Foreskin keratinocyte (primary cell): ENCODE measurements at places on chromosomes 2 and 18.

GRCh38 chr18:23405636-23406035, 47.5 kb upstream of the RIOK3 start:
- no peak for DNase-seq

DNA sequence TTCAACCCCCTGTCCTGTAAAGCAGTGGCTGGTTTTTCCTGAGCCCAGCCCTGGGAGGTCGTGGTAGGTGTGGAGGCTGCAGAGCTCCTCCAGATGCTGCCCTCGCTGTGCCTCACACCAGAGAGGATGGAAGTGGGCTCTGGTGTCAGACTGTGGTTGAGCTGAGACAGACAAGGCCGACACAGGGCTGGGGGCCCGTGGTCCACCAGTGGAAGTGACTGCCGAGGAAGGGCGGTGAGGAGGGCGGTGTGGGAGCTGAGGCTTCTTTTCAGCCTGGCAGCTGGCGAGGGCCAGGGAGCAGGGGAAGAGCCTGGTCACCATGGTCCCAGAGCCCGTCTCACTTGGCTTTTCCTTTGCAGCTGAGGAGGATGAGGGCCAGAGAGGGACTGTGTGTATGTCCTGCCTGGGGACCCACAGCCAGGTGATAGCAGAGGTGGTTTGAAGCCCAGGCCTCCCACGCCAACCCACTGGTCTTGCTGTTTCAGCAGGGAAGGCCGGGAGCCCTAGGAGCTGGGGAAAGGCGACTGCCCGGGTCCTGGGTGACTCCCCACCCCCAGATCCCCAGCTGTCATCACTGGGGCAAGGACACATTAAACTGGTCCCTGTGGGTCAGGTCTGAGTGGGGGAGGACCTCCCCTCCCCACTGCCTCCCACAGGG, 8.5 kb downstream of the SFTPB start:
- DNase-seq = no peak

DNA sequence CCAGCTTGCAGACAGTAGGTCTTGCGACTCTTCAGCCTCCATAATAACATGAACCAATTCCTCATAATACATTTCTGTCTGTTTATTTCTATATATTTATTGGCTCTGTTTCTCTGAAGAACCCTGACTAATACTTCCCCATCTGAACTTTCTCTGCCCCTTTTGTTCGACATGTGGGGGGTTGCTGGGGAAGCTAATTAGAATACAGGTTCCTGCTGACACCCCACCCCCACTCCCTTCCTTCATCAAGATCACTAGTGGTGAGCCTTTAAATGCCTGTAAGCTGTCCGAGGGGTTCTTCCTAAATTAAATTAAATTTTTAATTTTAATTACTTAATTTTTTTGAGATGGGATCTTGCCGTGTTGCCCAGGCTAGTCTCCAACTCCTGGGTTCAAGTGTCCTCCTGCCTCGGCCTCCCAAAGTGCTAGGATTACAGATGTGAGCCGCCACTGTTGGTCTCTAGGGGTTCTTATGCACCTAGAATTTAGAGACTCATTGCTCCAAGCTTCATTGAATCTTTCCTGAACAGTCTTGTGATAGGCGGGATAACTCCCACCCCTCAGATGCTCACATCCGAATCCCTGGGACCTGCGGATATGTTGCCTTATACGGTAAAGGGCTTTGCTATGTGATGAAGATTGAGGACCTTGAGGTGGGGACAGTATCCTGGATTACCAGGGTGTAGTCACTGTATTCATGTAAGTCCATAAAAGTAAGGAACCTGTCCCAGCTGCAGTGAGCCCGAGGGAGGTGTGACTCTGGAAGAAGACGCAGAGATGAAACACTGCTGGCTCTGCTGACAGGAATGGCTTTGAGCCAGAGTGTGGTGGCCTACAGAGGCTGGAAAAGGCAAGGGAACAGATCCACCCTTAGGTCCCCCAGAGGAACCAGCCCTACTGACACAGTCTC, 26.2 kb downstream of the HPCAL1 start:
- DNase-seq = no peak

DNA sequence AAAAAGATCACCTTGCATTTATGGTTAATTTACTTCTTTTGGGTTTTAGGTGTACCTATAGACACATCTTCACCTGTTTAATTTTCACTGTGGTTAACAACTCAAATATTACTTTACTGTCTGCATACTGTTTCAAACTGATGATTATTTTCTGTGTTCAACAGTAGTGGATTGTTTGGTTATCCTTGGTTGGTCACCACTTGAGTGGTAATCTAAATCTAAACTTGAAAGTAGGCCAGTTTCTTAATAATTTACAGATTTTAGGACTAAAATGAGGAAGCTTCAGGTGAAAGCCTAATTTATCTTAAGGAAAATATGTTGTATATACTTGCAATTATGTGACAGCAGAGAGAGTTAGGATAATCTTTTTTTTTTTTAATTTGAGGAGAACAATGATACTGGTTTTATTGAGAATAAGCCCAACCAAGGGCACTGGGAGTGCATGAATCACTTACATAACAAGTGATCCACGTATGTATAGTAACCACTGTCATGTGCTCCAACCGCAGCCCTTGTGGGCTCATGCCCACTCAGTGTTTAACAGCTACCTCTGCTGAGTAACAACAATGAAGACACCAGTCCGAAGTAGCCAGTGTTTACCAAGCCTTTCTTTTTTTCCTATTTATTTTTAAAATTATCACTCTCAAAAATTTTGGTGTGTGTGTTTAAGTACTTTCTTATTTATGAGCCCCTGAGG, 31.0 kb upstream of the WDSUB1 start:
- DNase-seq = no peak

DNA sequence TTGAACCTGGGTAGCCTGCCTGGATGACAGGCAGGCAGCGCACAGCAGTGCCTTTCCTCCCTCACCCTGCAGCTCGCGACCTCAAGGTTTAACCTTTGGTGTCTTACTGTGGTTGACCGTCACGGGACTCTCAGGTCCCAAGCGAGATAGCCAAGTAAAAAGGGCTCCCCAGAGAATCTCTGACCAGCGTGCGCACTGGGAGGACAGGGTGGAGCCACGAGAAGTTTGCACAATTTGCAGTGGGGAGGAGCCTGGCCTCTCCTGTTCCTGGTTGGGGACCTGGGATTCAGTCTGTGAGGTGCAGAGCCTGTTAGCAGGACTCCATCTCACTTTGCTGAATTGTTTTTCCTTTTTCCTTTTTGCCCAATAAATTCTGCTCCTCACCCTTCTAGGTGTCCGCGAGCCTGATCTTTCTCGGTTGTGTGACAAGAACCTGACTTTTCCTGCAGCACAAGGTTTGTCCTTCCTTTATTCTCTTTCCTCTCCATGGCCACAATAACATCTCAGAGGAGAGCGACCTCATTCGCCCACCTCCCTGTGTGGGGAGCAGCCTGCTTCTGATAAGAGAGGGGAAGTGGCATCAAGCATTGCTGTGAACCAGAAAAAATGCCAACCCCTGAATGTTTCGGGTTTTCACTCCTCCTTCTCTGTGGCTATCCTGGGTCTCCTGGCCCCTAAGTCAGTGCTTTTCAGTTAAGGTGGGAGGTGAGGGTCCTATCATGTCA, 36.2 kb downstream of the POU3F3 start:
- DNase-seq = no peak

DNA sequence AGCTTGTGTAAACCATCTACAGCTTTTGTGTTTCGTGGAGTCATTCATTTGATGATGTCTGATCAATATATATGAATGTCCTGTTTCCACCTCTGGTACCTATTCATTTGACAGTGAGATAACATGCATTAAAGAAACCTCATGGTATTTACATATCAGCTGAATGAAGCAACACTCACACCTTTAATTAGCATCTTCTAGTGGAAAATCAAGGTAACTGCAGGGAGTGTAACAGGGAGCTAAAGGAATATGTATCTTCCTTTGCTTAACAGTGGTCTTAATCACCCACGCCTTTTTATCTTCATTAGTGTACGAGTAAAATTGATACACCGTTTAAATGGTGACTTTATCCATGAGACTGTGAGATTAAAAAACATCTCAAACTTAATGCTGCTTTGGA, 15.6 kb downstream of the SLC39A10 start:
- no peak for DNase-seq

GRCh38 chr2:84996909-84997308, 25.9 kb downstream of the KCMF1 start:
- DNase-seq = no peak

GRCh38 chr2:23206650-23207049, 178.3 kb upstream of the KLHL29 start:
- no peak for DNase-seq

DNA sequence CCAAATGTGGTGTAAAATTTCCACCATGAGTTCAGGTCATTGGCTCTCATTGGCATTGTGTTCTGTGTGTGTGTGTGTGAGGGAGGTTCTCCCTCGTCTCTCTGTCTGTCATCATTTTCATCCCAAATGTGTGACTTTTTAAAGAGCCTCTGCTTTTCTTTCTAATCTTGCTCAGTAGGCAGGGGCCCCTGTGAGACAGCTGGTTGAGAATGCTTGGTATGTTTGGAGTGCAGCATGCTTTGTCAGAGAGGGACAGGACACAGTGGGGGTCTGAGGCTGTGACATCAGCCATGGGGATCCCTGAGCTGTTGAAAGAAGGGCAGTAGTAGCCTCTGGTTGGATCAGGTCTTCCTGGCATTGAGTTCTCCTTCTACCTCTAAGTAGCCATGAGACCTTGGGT, 10.6 kb downstream of the PTPRM start:
- DNase-seq = peak; percentile 25

DNA sequence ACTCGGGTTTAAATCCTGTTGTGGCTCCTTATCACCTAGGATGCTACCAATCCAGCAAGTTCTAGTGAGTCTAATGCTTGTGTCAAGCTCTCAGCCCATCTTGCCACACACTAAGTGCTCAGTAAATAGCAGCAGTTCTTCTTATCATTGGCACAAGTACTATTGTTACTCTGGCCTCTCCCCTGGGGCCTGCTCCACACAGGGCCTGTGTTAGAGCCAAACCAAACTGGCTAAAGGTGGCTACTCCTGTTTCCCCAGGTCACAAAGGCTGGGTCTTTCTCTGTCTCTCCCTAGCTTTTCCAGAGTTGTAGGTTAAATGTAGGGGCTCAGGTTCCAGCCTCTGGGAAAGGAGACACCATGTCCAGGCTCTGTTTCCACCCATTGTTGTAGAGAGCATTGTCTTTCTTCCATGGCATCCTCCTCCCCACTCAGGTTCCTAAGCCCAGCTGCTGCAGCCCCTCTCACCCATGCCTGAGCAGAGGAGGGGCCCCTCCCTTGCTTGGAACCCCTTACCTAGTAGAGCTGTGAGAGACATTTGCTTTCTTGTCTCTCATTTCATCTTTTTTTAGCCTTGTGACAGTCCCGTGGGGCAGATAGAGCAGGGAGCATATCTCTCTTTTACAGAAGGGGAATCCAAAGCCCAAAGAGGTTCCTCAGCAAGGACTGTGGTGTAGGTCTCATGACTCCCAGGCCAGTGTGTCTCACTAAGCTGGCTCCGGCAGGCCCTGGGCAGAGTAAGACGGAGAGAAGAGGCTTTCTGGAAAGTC, 56.4 kb upstream of the OTOF start:
- no peak for DNase-seq

DNA sequence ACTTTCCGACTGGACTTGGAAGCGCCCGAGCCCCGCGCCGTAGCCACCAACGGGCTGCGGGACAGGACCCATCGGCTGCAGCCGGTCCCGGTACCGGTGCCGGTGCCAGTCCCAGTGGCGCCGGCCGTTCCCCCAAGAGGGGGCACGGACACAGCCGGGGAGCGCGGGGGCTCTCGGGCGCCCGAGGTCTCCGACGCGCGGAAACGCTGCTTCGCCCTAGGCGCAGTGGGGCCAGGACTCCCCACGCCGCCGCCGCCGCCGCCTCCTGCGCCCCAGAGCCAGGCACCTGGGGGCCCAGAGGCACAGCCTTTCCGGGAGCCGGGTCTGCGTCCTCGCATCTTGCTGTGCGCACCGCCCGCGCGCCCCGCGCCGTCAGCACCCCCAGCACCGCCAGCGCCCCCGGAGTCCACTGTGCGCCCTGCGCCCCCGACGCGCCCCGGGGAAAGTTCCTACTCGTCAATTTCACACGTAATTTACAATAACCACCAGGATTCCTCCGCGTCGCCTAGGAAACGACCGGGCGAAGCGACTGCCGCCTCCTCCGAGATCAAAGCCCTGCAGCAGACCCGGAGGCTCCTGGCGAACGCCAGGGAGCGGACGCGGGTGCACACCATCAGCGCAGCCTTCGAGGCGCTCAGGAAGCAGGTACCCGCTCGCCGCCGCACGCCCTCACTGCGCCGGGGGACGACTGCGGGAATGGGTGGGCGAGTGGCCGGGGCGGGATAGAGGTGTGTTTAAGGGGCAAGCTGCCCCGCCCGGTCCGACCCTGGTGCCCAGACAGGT, 713 bp downstream of the ATOH8 start:
- peak; percentile 5 for DNase-seq

GRCh38 chr2:8457699-8458502, 224.0 kb upstream of the ID2 start:
- no peak for DNase-seq
